ACHN (cell line): ENCODE measurements at places on chromosomes 5 and 9.
A peak's percentile ranks its signal among the peaks of the same experiment; 100 is the strongest.

- DNase-seq: no peak
Observed at GRCh38 chr9:112198646-112199045, 23.5 kb upstream of the SUSD1 start.

DNA sequence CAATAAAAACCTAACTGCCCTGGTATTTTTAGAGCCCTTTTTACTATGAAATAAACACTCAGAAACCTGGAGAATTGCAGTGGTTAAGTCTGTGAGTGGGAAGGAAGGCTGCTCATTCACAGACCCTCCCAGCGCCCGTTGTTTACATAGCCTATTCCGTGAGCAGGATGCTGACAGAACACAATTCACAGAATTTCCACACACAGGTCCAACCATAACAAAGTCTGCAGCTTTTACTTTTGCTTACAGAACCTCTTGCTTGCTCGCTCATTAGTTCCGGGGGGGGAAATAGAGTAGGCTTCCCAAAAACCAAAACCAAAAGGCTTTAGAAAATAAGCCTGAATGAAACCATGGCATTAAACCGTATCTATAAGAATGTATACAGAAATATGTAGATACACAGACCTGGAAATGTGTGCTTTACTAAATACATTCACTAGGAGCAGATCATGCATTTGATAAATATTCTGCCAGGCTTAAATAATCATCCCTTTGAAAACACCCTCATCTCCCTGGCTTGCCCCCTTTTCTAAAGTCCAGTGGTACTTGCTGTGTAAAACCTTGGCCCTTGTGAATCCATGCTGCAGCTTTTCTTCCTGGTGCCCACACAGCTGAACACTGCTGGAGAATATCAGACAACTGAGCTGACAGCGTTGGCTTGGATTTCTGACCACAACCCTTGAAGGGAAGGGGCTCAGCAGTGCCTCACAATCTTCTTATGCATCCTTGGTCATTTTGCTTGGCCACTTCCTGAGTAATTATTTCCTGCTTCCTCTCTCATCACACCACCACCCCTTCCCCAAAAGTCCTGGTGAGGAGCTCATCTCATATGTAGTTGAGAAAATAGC is 128.0 kb downstream of the FANCC start:
- no peak for DNase-seq

GRCh38 chr9:108933231-108933717 is 650 bp downstream of the ELP1 start:
- peak; percentile 25 for DNase-seq

- DNase-seq: no peak
Observed at GRCh38 chr9:92180002-92180400, 64.8 kb upstream of the SPTLC1 start.

DNA sequence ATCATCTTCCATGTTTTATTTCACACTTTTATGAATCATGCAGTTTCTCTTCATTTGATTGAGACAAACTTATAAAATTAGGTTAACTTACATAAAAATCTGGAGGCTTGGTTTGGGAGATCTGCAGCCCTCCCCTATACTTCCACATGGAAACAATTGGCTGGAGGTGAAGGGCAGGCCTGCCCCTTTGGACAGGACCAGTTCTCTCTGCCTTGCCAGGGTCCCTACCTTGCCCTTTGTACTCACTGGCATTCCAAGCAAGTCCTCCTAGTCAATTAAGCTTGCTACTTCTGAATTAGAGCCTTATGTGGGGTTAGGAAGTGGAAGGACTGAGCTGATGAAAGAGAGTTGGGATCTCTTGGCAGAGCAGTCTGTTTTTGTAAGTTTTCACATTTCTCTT is 257.3 kb downstream of the GAS1 start:
- no peak for DNase-seq

DNA sequence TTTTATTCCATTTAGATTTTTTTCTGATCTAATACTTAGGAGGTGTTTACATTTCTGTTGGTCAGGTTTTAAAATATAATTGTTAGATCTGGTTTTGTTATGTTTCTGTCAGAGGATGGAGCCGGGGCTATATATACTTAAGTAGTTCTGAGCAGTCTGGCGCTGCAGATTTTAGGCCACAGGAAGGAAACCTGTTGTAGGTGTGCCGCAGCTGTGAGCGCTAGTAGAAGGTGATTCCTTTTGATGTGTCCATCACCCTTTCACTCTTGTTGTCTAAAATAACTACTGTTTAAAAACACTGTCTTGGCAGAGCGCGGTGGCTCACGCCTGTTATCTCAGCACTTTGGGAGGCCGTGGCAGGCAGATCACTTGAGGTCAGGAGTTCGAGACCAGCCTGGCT is 17.0 kb downstream of the ZBTB34 start:
- no peak for DNase-seq

GRCh38 chr9:96172797-96173196 is 129.2 kb downstream of the HSD17B3 start:
- no peak for DNase-seq

DNA sequence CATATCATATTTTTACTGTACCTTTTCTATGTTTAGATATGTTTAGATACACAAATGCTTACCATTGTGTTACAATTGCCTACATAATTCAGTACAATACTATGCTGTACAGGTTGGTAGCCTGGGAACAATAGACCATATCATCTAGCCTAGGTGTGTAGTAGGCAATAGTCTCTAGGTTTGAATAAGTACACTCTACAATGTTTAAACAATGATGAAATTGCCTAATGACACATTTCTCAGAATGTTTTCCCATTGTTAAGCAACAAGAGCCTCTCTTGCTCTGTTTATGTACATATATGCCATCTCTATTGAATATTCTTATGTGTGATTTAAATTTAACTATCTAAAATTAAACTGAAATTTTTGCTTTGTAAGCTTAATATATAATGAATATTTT is 209.6 kb upstream of the ST8SIA4 start:
- DNase-seq: no peak

DNA sequence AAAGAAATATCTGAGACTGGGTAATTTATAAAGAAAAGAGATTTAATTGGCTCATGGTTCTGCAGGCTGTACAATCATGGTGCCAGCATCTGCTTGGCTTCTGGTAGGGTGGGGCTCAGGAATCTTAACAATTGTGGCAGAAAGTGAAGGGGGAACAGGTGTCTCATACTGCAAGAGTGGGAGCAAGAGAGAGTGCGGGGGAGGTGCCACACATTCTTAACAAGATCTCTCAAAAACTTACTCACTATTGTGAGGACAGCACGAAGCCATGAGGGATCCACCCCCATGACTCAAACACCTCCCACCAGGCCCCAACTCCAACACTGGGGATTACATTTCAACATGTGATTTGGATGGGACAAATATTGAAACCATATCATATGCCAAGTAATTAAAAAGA is 70.1 kb upstream of the PANK3 start:
- no peak for DNase-seq

DNA sequence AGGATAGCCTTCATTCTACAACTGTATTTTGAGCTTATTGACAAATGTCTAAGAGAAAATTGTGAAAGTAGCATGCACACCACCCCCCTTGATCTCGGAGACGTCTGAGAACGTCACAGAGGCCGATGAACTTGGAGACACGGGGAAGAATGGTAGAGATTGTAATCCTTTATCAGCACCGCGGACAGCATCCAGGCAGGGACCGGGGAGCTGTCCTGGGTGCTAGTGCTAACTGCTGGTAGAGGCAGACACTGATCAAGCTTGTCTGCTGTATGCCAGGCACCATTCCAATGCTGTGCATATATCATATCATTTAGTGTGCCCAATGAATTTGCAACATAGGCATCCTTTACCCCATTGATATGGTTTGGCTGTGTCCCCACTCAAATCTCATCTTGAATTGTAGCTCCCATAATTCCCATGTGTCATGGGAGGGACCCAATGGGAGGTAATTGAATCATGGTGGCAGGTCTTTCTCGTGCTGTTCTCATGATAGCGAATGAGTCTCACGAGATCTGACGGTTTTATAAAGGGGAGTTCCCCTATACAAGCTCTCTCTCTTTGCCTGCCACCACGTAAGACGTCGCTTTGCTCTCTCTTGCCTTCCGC is 98.8 kb downstream of the LHX2 start:
- peak; percentile 68 for DNase-seq

DNA sequence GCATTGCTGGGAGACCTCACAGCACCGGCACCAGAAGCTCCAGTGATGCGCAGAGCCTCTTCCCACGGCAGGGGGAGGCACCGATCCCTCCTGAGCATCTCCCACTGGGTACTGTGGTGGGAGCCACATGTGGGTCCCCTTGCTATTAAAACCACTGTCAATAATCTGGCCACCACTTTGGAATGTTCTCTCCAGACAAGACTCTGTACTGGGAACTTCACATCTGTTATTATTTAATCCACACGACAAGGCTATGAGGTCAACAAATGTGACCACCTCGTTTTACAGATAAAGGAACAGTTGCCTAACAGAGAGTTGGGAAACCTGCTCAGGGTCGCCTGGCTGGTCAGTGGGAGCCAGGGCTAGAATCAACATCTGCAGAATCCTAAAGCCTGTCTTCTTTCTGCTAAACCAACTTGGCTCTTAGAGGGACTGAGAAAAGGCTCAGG is 72.7 kb downstream of the EPB41L4B start:
- DNase-seq: no peak

- DNase-seq: peak; percentile 24
Observed at GRCh38 chr5:155027993-155028629, 14.6 kb downstream of the KIF4B start.

DNA sequence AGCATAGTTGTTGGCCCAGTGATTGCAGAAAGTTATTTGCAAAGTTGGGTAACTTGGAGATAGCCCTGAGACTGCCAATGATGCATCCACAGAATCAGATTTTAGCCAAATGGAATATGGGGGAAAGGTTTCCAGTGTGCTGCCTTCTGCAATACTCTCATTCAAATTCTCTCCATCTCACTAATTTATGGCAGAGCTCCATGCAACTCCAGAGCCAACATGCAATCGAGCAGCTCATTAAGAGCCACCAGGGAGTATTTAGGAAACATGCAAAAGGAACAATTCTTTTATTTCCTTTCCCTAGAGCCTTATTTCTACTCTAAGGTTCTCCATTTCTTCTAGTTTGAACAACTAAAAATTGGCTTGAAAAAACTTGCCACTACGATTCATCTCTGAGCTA is 135.9 kb upstream of the MARCHF11 start:
- DNase-seq: no peak

DNA sequence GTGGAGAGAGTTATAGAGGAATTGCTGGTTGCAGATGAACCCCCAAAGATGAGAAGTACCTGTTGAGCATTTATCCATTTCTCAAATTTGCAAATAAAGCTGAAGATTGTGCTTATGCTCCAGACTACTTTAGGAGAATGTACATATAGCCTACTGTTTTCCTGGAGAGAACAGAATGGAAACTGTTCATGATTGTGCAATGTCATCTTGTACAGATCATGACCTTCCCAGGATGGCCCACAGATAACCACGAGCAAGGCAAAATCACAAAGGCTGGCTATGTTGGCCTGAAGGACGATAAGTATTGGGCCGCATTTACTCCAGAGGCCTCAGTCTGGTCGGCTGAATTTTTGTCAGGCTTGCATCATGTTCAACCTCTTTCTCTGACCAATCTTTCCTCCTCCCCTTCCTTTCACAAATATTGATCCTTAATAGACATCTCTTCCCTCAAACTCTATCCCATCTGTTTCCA is 28.5 kb upstream of the RICTOR start:
- DNase-seq: no peak

GRCh38 chr9:22005021-22005701 is 3.9 kb downstream of the CDKN2B start:
- no peak for DNase-seq

DNA sequence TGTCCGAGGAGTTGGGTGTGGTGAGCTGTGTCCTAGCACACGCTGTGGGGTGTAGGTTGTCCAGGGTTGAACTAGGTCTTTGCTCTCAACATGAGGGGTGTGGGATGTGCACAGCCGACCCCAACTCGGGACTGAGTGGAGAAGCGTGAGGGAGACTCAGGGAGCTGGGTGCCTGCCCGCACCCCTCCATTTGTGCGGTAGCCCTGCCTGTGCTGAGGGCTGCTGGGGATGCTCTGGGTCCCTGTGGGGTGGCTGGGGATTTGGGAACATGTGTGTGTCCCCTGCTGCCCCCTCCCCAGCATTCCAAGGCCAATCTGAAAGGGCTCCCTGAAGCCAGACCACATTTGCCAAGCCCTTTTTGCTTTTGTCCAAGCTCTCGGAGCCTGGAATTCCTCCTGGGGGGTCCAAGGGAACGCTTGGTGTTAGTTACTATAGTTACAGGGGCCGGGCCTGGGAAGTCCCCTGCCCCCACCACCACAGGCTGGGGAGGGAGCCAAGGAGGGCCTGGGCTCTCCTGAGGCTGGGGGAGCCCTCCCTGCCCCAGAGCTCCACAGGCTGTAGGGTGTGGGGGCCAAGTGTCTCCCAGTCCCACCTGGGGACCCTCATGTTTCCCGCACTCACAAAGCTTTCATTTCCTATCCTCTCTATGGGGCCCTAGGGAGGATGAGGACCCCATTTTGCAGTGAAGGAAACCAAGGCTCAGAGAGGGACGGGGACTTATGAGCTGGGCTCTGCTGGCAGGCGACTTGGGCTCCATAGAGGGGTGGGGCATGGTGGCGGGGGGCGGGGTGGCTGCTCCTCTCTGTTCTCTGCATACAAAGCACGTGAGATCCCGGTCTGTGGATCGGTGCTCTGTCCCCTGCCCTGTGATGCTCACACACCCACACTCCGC is 1.1 kb downstream of the CRB2 start:
- no peak for DNase-seq

DNA sequence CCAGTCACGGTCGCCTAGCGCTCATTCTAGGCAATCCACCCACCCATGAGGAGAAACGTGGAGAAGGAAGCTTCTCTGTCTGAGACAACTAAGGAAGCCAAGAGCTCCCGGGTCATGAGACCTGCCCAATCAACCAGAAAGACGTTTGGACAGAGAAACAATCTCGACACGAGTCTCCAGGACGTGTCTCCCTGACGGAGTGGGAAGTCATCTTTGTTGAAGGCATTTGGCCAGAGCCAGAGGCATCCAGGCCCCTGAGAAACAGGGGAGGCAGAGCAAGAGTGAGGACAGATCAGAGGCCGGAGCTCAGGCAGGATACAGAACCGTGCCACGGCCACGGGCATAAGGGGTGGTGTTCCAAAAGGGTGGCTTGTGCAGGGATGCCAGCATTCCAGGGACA is 479.0 kb downstream of the SPATA31A7 start:
- no peak for DNase-seq

GRCh38 chr5:177367323-177367848 is 9.7 kb downstream of the RGS14 start:
- no peak for DNase-seq

DNA sequence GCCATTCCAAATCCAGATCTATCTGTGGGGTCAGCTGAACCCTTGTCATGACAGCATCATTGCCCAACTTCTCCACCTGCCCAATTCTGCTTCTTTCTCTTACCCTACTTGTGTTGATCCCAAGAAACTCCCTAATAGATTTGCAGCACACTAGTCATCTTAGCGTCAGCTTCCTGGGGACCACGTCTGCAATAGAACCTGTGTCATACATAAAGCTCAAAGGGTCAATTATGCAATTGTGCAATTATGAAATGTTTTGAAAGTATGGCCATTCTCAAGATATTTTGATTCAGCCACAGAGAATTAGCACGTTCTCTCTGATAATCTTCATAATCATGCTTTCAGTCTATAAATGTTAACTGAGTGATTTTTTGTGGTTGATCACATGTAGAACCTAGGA is 87.4 kb upstream of the PAPPA start:
- DNase-seq: no peak

- DNase-seq: peak; percentile 17
Observed at GRCh38 chr9:69671879-69672595, at the start of gene APBA1. TSS of gene APBA1 (minus strand) at chr9:69672371.
